PC-9 (cell line): ENCODE measurements at places on chromosomes 3 and 15. TPM values are rescaled to one million over a fixed set of nuclear protein-coding genes. Genes with fewer than 3 reads are reported as not detected.

The FAM43A gene
- 8.8 and 12.8 TPM in 2 replicates for total RNA-seq

The NEIL1 gene
- total RNA-seq, result 21.3 and 27.1 TPM in 2 replicates

The RYR3 gene
- total RNA-seq, result 0.15 and 0.25 TPM in 2 replicates

The GPR149 gene
- not detected in 2 replicates for total RNA-seq

The AADACL2 gene
- total RNA-seq, result not detected in 2 replicates

The C3orf49 gene
- total RNA-seq, result not detected in 2 replicates

The SCAPER gene
- 18.7 and 22.0 TPM in 2 replicates for total RNA-seq
